DMS 273 treated with DMSO at 0.1 percent for 48 hours (cell line): ENCODE measurements at places on chromosomes 7 and 10.

- DNase-seq, result no peak
Observed at GRCh38 chr7:155310425-155311114, 12.9 kb downstream of the INSIG1 start.

- no peak for DNase-seq
Observed at GRCh38 chr10:132048294-132048667, 17.5 kb upstream of the JAKMIP3 start.

- no peak for DNase-seq
Observed at GRCh38 chr10:18273039-18273438, 132.8 kb downstream of the CACNB2 start.

DNA sequence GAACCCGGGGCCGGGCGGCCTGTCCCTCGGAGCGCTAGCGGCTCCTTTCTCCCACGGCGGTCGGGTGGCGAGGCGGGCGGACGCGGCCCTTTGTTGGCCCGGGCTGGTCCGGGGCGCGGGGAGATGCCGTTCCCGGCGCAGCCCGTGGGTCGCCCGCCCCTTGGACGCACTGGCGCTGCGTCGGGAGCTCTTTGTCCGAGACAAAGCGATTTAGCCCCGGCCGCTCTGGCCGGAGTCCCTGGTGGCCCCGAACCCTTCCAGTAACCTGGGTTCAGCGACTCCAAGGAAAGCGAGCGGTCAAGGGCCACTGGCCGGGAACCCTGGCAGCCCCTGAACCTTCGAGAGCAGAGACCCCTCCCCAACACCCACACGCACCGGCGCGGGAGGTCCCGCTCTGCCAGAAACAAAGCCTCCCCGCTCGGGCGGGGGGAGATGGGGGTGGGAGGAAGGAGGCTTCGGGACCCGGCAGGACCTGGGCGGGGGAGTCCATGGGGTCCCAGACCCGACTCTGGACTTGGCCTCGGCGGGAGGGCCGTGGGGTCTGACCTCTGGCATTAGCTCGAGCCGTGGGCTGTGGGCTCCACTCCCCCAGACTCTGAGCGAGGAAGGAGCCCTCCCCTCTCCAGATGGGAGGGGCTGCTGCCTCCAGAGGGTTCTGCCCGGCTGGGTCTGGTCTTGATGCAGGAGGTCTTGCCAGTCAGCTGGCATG, 836 bp downstream of the DPYSL4 start:
- DNase-seq, result no peak

DNA sequence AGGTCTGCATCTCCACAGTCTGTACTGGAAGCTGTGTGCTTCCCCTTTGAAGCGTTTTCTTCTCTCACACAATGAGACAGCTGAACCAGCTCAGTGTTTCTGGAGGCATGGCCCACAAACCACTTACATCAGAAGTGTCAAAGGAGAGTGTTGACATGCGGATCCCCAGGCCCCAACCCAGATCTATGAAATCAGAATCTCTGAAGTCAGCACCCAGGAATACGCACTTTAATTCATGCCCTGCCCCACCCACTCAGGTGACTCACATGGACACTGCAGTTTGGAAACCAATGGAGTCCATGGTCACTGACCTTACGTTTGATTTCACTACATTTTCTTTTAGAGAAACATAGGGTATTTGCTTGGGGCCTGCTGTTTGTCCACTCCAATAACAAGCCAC, 19.0 kb downstream of the TLL2 start:
- no peak for DNase-seq

DNA sequence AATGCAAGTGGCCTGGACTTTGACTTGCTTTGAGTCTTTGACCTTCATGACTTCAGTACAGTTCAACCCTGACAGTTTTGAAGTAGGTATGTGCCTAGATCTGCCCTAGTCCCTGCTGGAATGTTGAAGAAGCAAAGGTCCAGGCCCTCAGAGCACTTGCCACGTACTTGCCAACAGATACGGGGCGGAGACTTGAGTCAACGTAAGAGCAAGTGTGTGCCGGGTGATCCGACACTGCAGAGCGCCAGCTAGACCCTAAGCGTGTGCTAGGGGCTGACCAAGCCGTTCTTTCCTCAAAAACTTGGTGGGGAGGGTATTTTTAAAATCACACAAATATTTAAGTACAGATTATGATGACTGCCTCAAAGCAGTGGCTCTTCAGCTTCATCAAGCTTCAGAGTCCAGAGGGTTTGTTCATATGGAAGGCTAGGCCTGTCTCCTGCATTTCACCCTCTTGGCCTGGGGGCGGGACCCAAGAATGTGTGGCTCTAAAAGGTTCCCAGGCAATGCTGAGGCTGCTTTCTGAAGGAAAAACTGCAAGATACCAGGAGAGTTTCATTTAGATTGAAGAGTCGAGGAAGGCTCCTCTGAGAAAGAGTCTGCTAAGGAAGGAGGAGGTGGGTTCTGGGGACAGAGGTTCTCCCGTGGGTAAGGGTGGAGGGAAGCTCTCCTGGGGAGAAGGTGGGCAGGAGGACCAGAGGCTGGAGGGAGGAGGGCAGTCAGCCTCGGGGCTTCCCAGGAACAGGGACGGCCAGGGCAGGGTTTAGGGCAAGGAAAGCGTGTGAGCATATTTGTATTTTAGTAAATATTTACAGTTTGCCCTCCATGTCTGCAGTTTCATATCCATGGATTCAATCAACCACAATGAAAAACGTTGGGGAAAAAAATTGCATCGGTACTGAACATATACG, 160.3 kb downstream of the EGFR start:
- no peak for DNase-seq

- no peak for DNase-seq
Observed at GRCh38 chr7:139072796-139073195, 36.7 kb downstream of the ZC3HAV1 start.

- DNase-seq, result no peak
Observed at GRCh38 chr10:24513155-24513554, 210.5 kb downstream of the ARHGAP21 start.

DNA sequence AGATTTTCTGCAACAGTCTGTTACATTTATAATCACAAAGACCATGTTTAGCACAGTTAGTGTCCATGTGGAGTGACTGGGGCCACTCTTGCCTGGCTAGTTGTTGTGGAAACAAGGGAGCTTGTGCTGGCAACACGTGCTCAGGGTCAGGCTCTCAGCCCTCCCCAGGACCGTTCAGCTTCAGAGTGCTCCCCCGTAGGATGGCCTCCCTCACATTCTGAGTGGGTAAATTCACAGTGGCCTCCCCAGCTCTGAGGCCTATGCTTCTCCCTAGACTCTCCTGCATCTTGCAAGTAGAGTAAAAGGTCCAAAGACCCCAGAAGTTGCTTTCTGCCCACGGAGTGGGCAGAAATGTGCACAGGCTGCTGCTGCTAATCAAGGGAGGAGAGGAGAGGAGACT, 122.3 kb downstream of the ADCY1 start:
- DNase-seq, result no peak

- no peak for DNase-seq
Observed at GRCh38 chr10:60031664-60032063, 125.3 kb upstream of the CCDC6 start.

- DNase-seq, result no peak
Observed at GRCh38 chr10:30238836-30239235, 110.2 kb downstream of the MTPAP start.

DNA sequence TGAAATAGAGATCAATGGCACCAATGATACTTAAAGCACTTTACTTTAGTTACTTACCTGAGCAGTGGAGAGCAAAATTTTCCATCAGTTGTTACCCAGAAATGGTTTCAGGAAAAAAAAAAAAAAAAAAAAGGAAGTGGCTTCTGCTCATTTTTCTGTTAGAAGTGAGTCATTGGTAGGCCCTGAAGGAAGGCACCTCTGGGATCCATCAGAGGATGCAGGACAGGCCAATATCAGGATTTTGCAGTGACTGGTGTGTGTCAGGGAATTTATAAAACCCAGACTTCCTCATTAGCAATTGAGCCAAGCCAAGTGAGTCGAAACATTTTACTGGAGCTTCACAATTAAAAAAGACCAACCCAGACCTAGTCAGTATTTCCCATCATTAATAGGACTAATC, 2.3 kb upstream of the SMIM30 start:
- no peak for DNase-seq

DNA sequence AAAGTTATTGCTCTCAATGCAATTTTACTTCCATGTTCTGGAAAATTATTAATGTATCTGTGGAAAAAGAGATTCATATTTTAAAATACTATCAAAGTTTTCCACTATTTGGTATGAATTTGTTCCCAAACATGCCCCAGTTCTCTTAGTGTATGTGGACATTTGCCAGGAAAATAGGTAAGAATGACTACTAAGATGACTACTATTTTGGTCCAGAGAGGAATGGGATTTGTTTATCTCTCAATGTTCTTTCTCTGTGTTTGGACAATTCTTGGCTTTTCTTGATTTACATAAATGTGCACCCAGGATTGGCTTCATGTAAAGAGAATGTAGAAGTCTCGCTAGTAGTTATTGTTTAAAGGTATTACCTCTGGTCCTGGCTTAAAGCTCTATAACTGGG, 60.3 kb upstream of the POT1 start:
- DNase-seq, result no peak

DNA sequence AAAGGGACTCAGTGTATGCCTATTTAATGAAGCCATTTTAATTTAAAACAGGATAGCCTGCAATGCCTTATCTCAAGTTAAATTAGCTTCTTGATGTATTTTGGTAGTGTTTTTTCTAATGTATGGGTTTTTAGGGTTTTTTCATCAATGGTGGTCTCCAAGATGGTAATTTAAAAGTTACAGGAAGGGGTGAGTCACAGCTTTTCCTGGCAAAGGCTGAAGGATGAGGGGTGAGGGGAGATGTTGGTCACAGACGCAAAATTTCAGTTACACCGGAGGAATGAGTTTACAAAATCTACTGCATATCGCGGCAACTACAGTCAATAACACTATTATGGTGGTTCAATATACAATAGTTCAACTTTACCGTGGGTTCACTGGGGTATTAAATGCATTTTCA, 31.6 kb downstream of the CCDC3 start:
- no peak for DNase-seq

GRCh38 chr7:7237978-7238267, 55.6 kb downstream of the C1GALT1 start:
- no peak for DNase-seq

- DNase-seq, result no peak
Observed at GRCh38 chr10:489330-489729, 200.1 kb downstream of the DIP2C start.

GRCh38 chr7:156034397-156034796, 222.1 kb upstream of the SHH start:
- no peak for DNase-seq

- DNase-seq, result no peak
Observed at GRCh38 chr10:69869291-69869961, 67.7 kb downstream of the COL13A1 start.

GRCh38 chr7:150476285-150476684, 25.9 kb downstream of the GIMAP8 start:
- DNase-seq, result no peak

- no peak for DNase-seq
Observed at GRCh38 chr10:94016727-94017714, 23.3 kb downstream of the PLCE1 start.

- DNase-seq, result no peak
Observed at GRCh38 chr7:87317691-87318245, 27.7 kb upstream of the CROT start.
